ENCODE measurements at places on chromosomes 2 and 18. TPM values are rescaled to one million over a fixed set of nuclear protein-coding genes. Genes with fewer than 3 reads are reported as not detected.
A peak's percentile ranks its signal among the peaks of the same experiment; 100 is the strongest.

Gene ADAM23
- polyA plus RNA-seq, result 0.12 TPM

DNA sequence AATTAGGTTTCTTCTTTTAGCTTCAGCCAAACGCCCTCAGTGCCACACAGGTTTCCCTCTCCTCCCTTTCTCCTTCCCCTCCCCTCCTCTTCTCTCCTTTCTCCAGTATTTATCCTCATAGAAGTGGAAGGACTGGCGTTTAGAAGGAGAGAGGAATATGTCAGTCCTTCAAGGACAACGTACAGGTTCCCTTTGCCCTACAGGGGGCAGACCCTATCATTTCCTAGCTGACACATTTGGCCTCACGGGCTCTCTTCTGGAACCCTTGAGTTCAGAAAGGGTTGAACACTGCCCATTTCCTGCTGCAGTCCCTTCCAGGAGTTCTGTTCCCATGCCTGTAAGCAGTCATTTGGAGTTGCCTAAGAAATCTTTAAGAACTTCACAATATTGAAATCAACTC is 46.1 kb downstream of the CDCA7 start:
- DNase-seq, result no peak
- H3K27ac ChIP-seq, result no peak overlapping the region
- peaks cover 8% of the 10 kb centered on the region for H3K27me3 ChIP-seq
- no peak overlapping the region for H3K4me3 ChIP-seq
- no peaks in the 10 kb centered on the region for H3K4me1 ChIP-seq

DNA sequence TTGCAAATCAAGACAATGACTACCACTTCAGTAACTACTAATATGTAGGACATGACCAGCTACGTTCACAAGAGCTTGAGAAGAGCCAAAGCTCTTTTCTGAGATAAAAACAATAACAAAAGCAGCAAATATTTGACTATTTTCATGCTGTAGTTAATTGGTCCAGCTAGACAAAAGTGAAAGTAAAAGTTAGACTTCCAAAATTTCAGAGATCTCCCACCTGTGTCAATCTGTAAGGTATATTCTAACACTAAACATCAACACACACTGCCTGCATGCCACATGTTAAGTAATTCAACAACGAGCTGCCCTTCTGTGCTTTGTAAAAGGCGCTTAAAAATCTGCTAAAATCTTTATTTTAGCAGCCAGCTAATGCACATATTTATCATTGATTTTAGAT is 185.9 kb downstream of the SLC39A10 start:
- H3K36me3 ChIP-seq, result no peaks in the 10 kb centered on the region
- no peak overlapping the region for H3K4me3 ChIP-seq
- no peaks in the 10 kb centered on the region for H3K4me1 ChIP-seq
- no peak for DNase-seq
- H3K27ac ChIP-seq, result no peak overlapping the region

- no peaks in the 10 kb centered on the region for H3K36me3 ChIP-seq
- no peak for DNase-seq
- H3K27ac ChIP-seq, result no peak overlapping the region
- no peaks in the 10 kb centered on the region for H3K4me1 ChIP-seq
These were observed 62.1 kb upstream of the GLI2 start for GRCh38 chr2:120673571-120674061.

- DNase-seq, result no peak
- H3K27ac ChIP-seq, result no peak overlapping the region
- no peaks in the 10 kb centered on the region for H3K4me1 ChIP-seq
- no peaks in the 10 kb centered on the region for H3K27me3 ChIP-seq
- H3K4me3 ChIP-seq, result no peak overlapping the region
- no peaks in the 10 kb centered on the region for H3K36me3 ChIP-seq
These were observed 716.4 kb upstream of the CHAC2 start for GRCh38 chr2:53051157-53051556.

DNA sequence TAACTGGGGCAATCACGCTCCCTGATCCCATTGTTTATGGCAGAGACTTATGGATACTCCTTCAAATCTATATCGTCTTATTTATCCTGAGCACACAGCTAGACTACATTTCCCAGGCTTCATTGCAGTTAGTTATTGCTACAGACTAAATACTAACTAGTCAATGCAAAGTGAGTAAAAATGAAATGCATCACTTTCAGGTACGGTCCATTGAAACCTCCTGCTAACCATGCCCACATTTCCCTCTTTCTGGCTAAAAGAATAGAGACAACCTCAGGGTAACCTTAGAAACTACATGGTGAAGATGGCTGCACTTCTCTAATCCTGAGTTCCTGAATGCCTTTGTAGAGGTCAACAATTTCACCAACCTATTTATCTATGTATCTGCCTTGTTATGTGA is 437.4 kb downstream of the EPHA4 start:
- H3K27ac ChIP-seq, result no peak overlapping the region
- no peaks in the 10 kb centered on the region for H3K36me3 ChIP-seq
- DNase-seq, result no peak
- H3K4me3 ChIP-seq, result no peak overlapping the region
- H3K4me1 ChIP-seq, result no peaks in the 10 kb centered on the region

DNA sequence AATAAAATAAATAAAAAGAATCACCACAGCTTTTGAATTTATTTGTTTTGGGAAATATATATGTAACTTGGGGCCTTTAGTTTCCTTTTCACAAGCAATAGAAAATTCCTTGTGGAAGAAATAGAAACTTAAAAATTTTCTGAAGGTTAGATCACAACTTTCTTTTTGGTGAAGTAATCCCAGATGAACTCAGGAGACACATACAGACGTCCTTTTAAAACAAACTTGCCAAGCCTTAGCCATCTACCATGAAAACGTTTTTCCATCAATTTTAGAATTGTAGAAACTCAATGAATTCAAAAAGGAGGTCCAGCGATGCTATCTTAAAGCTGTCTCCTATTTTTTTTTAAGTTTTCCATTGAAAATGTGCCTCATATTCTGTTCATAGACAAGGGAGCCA is 225.6 kb downstream of the ASXL3 start:
- no peak for DNase-seq
- no peaks in the 10 kb centered on the region for H3K27me3 ChIP-seq
- no peak overlapping the region for H3K4me3 ChIP-seq
- no peak overlapping the region for H3K27ac ChIP-seq
- H3K36me3 ChIP-seq, result no peaks in the 10 kb centered on the region

- no peak overlapping the region for H3K27ac ChIP-seq
- no peaks in the 10 kb centered on the region for H3K27me3 ChIP-seq
- H3K4me3 ChIP-seq, result no peak overlapping the region
- DNase-seq, result no peak
These were observed 18.7 kb upstream of the LYPD6B start for GRCh38 chr2:149019768-149020167.

Gene ITGB6
- 0.10 TPM for polyA plus RNA-seq

GRCh38 chr2:222993920-222994650 is 57.9 kb upstream of the KCNE4 start:
- H3K27ac ChIP-seq, result peak overlapping the region; percentile 23
- no peaks in the 10 kb centered on the region for H3K36me3 ChIP-seq
- H3K4me1 ChIP-seq, result no peaks in the 10 kb centered on the region
- H3K27me3 ChIP-seq, result no peaks in the 10 kb centered on the region
- DNase-seq, result no peak

- no peaks in the 10 kb centered on the region for H3K27me3 ChIP-seq
- DNase-seq, result no peak
- peaks cover 9% of the 10 kb centered on the region for H3K36me3 ChIP-seq
- H3K27ac ChIP-seq, result no peak overlapping the region
These were observed 33.0 kb downstream of the FARSB start for GRCh38 chr2:222622910-222623309.

Gene MAPK4
- polyA plus RNA-seq, result 1.9 TPM

DNA sequence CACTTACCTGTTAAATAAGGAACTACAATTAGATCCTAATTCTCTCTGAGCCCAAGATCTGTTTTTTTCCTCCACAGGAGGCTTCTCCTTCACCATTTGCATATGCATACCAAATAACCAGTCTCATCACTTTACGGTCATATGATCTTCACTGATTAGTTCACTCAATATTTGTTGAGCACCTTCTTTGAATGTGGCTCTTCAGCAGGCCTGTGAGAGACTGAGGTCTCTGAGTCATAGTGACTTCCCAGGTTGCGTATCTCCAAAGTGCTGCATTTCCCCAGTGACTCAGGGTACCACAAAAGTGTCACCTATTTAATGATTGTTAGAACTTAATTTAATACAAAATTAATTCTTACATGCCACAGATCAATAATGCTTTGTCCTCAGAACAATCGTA is 108.8 kb upstream of the TRIB2 start:
- H3K36me3 ChIP-seq, result no peaks in the 10 kb centered on the region
- no peak overlapping the region for H3K27ac ChIP-seq
- DNase-seq, result no peak
- peaks cover 4% of the 10 kb centered on the region for H3K27me3 ChIP-seq

DNA sequence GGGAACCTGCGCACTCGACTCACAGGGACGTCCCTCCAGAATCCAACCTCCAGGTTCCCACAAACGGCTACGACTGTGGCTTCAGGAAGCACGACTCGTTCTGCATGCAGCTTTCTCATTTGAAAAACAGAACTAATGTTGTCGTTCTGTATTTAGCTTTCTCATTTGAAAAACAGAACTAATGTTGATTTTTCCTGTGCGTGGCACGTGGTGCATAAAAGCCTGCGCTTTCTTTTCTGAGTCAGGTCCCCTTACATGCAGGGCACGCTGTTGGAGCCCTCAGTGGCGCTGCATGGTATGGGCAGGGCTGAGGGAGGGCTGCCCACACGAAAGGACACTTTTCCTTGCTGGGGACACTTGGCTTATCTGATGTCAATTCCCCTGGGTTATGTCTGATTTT is 124.3 kb downstream of the TMEM18 start:
- no peaks in the 10 kb centered on the region for H3K36me3 ChIP-seq
- no peak overlapping the region for H3K27ac ChIP-seq
- no peaks in the 10 kb centered on the region for H3K27me3 ChIP-seq
- DNase-seq, result no peak

GRCh38 chr18:56489893-56490292 is 148.5 kb downstream of the TXNL1 start:
- no peaks in the 10 kb centered on the region for H3K36me3 ChIP-seq
- H3K4me1 ChIP-seq, result no peaks in the 10 kb centered on the region
- no peak overlapping the region for H3K27ac ChIP-seq
- DNase-seq, result no peak

GRCh38 chr2:232129483-232129882 is 168.0 kb downstream of the DIS3L2 start:
- H3K27me3 ChIP-seq, result no peaks in the 10 kb centered on the region
- H3K4me1 ChIP-seq, result peaks cover 4% of the 10 kb centered on the region
- no peak overlapping the region for H3K27ac ChIP-seq
- DNase-seq, result no peak

- no peak overlapping the region for H3K27ac ChIP-seq
- DNase-seq, result no peak
- no peak overlapping the region for H3K4me3 ChIP-seq
These were observed 103.4 kb downstream of the CLIP4 start for GRCh38 chr2:29218550-29219125.

- H3K27me3 ChIP-seq, result no peaks in the 10 kb centered on the region
- no peak for DNase-seq
- H3K27ac ChIP-seq, result peak overlapping the region; percentile 73
- no peaks in the 10 kb centered on the region for H3K4me1 ChIP-seq
- no peak overlapping the region for H3K4me3 ChIP-seq
- H3K36me3 ChIP-seq, result no peaks in the 10 kb centered on the region
These were observed 78.2 kb downstream of the TCF4 start for GRCh38 chr18:55509631-55510324.

Gene DOCK10
- polyA plus RNA-seq, result 1.2 TPM

Gene REV1
- 11.9 TPM for polyA plus RNA-seq

GRCh38 chr2:27796791-27797765 is 25.6 kb downstream of the MRPL33 start:
- no peaks in the 10 kb centered on the region for H3K4me1 ChIP-seq
- DNase-seq, result no peak
- no peak overlapping the region for H3K4me3 ChIP-seq
- no peak overlapping the region for H3K27ac ChIP-seq
- H3K27me3 ChIP-seq, result no peaks in the 10 kb centered on the region
- no peaks in the 10 kb centered on the region for H3K36me3 ChIP-seq

GRCh38 chr18:6982398-6982797 is 135.2 kb downstream of the LAMA1 start:
- H3K27ac ChIP-seq, result no peak overlapping the region
- no peak for DNase-seq
- H3K4me1 ChIP-seq, result no peaks in the 10 kb centered on the region

Gene FBXO48
- 0.45 TPM for polyA plus RNA-seq

GRCh38 chr2:133177196-133177595 is 391.1 kb downstream of the NCKAP5 start:
- H3K4me3 ChIP-seq, result no peak overlapping the region
- DNase-seq, result no peak
- H3K36me3 ChIP-seq, result no peaks in the 10 kb centered on the region
- no peaks in the 10 kb centered on the region for H3K27me3 ChIP-seq
- no peak overlapping the region for H3K27ac ChIP-seq

Gene UGT1A6
- polyA plus RNA-seq, result 33.4 TPM

DNA sequence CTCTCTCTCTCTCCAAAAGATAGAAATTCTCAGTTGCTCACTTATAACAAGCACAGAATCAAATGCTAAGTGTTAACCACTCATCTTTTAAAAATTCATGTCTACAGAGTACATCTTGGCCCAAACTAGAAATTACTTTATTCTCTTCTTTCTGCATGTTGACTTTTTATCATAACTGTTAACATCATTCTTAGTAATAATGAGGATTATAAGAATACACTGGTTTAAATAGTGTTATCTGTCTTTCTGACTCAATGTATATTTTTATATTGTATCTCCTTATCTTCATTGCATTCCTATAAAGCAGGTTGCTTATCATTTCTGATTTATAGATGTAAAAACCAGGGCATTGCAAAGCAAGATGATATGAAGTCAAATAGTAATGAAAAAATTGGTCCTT is 17.8 kb upstream of the KLF7 start:
- DNase-seq, result no peak
- no peaks in the 10 kb centered on the region for H3K36me3 ChIP-seq
- no peaks in the 10 kb centered on the region for H3K27me3 ChIP-seq
- H3K27ac ChIP-seq, result no peak overlapping the region

DNA sequence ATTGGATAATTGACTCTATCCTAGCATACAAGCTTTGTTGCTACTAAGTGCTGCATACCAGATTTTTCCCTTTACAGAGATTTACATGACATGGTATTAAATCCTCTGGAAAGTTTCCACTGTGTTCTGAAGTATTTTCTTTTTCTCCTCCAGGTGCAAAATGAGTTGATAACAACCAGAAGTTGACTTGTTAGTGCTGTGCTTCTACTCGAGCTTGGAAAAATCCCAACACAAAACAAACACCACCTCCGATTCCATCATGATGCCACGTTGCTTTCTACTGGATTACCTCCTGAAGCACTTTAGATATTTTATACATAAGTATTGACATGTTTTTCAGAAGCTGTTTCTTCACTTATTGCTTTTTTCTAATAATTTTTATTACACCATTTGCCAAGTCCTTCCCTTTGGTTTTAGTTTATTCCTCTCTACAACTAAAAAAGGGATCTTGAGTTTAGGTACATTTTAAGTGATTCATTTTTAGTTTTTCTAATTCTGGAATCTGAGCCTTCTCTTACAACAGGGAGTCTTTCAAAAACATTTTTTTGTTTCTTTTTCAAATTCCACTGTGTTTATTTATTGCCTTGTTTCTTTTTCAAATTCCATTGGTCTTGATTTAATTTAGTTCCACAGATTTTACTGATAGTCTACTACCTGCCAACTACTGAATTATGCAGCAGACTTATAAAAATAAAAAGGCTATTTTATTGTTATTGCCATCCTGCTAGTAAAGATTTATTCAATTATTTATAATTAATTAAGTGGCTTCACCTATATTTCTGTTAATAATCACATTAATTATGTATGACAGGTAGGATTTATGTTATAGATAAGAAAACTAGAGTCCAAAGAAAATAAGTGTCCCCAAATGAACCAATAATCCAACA is 143.4 kb downstream of the PPP1R1C start:
- H3K27me3 ChIP-seq, result no peaks in the 10 kb centered on the region
- H3K4me3 ChIP-seq, result no peak overlapping the region
- DNase-seq, result no peak
- H3K27ac ChIP-seq, result no peak overlapping the region
- no peaks in the 10 kb centered on the region for H3K4me1 ChIP-seq
- no peaks in the 10 kb centered on the region for H3K36me3 ChIP-seq
